ENCODE measurements at places on chromosomes 3 and 15.

- DNase-seq = no peak
These were observed 16.7 kb upstream of the CPA3 start for GRCh38 chr3:148848410-148848809.

DNA sequence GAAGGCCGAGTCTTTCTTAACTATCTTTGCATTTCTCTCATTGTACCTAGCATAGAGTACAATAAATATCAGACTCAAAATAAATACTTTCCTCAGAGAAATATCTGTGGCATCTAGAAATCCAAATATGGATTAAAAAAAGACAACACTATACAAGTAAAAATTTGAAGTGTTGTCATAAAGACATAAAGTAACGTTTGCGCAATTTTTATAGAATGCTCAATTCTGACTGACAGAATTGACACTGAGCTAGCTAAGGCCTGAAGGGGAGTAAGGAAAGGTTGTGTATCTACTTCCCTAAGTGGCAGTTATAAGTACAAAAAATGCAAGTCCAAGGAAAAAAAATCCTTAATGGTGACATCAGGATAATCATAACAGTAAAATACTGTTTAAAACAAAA, 1.1 kb downstream of the SEC11A start:
- no peak for DNase-seq

DNA sequence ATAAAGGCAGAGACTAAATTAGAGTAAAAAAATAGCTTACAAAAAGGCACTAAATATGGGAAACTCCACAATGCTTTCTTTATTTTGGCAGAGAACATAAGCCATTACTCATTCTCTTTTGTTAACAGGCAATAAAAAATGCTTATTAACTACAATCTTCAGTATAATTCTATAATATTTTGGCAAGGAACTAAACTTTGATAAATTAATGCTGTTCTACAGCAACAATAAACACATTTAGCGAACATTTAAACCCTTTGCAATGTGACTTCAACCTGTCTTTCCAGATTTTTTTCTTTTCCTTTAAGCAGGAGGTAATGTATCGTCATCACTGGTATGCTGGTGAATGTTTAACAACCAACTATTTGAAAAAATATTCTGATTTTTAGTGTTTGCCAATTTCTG, 42.2 kb upstream of the POU1F1 start:
- DNase-seq = no peak

- no peak for DNase-seq
These were observed 33.5 kb downstream of the ZNF589 start for GRCh38 chr3:48274452-48274851.

- DNase-seq = no peak
These were observed 1014.1 kb upstream of the SEMA6D start for GRCh38 chr15:46703020-46703861.

- DNase-seq = no peak
These were observed 234.5 kb upstream of the ICE2 start for GRCh38 chr15:60713119-60714084.

DNA sequence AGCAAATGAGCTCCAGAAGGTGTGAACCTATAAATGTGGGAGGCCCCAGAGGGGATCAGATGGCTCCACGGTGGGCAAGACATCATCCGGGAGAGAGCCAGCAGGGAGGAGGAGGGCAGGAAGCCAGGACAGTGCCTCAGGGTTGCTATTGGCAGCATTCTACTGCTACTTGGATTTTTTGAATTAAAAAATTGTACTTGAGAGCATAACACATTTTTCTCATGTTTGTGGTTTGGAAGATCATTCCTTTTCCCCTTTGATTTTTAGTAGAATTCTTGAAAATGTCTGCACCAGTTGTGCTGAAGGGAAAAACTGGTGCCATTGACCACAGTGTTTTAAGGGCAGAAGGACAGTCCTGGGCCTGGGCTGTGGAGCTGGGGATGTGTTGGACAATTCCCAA, 59.2 kb downstream of the LYZL4 start:
- DNase-seq = no peak

DNA sequence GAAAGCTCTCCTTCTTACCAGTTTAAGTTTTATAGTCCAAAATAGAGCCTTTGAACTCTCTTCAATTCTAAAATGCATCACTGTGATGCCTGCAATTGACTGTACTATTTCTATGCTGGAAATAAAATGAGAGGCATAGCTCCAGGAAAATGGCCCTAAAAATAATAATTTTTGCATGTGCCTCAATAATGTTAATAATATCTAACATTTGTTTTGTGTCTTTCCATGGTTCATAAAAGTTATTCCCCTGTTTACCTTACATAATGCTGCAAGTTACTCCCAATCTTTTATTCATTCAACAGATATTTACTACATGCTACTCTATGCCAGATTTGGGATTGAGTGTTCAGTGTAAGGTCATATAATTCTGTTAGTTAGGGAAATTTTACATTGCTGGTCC, 574.0 kb downstream of the RBMS3 start:
- no peak for DNase-seq

GRCh38 chr15:42628761-42629160, 53.4 kb downstream of the STARD9 start:
- DNase-seq = no peak

DNA sequence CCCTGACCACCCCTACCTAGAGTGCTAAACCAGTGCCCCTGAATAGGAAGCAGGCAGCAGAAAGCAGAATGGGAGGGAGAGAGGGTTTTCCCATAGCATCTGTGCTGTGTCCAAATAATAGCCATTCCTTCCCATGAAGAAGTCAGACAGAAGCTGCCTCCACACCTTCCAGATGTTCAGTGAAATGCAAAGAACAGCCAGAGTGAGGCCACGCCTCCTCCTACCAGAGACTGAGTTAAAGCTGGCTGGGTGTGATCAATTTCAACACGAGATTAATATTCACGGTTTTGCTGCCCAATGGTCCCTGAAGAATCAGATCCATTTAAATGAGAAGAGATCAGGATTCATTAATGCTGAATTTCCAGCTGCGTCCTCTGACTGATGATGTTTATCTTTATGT, 111.8 kb downstream of the SRGAP3 start:
- no peak for DNase-seq

DNA sequence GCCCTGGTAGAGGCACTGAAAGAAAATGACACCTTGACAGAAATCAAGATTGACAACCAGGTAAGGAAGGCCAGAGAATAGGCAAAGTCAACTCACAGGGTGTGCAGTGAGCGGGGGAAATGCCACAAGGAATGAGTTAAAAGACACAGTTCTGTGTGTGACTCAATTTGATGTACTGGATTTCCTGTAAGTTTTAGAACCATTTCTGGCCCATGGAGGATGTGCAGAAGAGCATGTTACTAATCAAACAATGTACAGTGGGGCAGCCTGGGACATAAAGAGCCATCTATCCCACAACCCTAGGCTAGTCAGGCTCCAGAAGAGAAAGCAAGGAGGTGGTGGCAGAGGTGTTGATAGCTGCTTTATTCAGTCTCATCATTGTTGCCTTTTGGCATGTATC, 31.2 kb upstream of the TMOD3 start:
- no peak for DNase-seq

- no peak for DNase-seq
These were observed 180.2 kb upstream of the KCNH8 start for GRCh38 chr3:18968120-18968519.

DNA sequence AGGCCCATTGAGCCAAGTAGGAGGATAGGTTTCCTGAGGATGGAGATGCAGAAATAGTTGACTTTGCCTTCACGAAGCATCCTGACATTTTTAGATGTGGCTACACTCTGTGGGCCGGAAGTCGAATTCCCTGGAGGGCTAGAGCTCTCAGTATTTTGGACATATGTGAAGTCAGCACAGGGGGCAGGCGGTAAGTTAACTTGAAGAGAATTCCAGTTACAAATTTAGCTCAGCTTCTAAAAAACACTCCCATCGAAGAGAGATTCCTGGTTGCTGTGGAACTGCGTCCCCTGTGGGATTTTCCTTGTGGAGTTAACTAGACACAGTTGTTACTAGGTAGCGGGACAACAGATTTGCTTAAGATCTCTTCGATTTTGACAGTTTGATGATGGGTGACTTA, 161.9 kb upstream of the RGMA start:
- DNase-seq = no peak

GRCh38 chr3:13173186-13173585, 100.0 kb upstream of the IQSEC1 start:
- DNase-seq = no peak

DNA sequence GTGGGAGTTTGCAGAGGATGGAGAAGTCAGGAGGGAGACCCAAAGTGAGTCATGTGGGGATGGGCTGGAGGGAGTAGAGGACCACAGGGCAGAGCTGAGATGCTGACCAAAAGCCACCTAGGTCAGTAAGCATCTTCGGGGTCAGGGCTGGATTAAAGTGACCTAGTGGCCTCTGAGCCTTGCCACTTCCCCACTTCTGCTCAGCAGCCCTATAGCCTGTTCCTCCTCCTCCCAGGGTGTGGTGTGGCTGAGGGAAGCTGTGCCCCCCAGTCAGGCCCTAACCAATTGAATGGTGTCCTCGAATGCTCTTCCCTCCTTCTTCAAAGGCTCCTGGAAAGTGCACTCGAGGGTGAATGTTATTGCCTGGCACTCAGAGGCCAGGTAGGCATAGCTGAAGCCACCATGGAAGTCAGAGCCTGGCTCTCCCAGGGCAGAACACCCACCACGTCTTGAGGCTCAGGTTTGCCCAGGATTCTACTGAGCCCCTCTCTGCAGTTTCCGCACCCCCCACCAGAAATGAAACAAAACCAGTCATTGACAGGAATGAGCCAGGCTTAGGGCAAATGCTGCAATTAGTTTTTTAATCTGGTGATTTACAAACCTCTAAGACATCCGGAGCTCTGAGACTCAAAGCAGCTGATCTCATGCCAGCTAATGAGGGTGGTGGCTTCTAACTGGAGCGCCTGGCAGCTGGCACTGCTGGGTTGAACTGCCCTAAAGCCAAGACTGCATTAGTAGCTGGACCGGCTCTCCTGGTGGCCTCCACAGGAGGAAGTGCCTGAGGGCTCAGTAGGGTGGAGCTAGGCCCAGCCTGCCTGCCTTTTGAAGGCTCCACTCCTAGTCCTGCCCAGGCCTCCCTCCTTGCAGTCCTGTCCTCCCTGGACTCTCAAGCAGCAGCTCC, 26.0 kb upstream of the VIPR1 start:
- DNase-seq = no peak

GRCh38 chr15:65130941-65131340, 2.7 kb downstream of the PDCD7 start:
- DNase-seq = no peak

DNA sequence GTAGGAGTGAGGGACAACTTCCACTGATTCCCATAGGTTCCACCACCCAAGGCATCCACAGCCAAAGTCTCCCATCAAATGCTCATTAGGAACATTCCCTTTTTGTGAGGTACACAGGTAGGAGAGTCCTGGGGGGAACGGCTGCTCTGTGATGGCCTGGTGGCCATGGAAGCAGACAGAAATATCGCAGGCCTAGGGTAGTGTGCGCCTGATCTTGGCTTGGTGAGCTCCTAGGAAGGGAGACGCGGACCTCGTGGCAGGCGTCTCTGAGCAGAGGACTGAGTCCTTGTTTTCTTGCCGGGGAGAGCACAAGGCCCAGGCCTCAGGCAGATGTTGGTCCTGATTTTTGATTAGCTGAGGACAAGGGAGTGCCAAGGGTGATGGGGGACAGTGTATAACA, 99.5 kb downstream of the SNRPN start:
- no peak for DNase-seq

DNA sequence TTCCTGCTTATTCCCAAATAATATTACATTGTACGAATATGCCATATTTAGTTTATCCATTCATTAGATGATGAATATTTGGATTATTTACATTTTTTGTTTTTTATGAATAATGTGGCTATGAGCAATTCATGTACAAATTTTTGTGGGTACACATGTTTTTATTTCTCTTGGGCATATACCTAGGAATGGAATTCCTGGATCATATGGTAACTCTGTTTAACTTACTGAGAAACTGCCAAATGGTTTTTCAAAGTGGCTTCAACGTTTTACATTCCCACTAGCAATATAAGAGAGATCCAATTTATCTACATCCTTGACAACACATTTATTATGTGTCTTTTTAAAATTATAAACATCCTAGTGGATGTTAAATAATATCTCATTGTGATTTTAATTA, 362.0 kb upstream of the TMCO5A start:
- no peak for DNase-seq

GRCh38 chr3:157384031-157384430, 52.6 kb upstream of the PTX3 start:
- DNase-seq = no peak

- no peak for DNase-seq
These were observed 262.7 kb downstream of the FEZF2 start for GRCh38 chr3:62110443-62111225.

- DNase-seq = no peak
These were observed 14.5 kb downstream of the ZPLD1 start for GRCh38 chr3:102449341-102449740.

GRCh38 chr15:61195116-61196002, 33.7 kb downstream of the RORA start:
- peak; percentile 28 for DNase-seq

- peak; percentile 86 for DNase-seq
These were observed at the start of gene STT3B for GRCh38 chr3:31532587-31533168. TSS of gene STT3B (plus strand) at chr3:31532925. CDS start at chr3:31532999, 74 bp downstream.

- DNase-seq = no peak
These were observed 30.3 kb downstream of the CYP11A1 start for GRCh38 chr15:74337146-74337545.

GRCh38 chr3:18558507-18558906, 133.4 kb upstream of the SATB1 start:
- DNase-seq = no peak

DNA sequence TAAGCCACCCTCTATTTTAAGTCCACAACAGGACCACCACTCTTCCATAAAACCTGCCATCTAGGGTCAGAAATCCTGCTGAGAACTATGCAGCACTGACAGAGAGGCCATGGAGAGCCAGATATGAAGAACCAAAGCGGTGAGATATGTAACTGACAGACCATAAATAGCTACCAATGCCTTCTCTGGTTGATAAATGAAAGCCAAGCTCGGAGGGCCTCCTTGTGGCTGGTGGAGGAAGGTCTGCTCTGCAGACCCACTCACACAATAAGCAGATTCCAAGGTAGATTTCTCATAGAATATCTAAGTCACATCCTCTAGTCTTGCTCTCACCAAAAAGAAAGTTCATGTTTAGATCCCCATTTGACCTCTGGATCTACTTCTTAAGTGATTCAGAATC, 38.9 kb downstream of the RYK start:
- DNase-seq = no peak

DNA sequence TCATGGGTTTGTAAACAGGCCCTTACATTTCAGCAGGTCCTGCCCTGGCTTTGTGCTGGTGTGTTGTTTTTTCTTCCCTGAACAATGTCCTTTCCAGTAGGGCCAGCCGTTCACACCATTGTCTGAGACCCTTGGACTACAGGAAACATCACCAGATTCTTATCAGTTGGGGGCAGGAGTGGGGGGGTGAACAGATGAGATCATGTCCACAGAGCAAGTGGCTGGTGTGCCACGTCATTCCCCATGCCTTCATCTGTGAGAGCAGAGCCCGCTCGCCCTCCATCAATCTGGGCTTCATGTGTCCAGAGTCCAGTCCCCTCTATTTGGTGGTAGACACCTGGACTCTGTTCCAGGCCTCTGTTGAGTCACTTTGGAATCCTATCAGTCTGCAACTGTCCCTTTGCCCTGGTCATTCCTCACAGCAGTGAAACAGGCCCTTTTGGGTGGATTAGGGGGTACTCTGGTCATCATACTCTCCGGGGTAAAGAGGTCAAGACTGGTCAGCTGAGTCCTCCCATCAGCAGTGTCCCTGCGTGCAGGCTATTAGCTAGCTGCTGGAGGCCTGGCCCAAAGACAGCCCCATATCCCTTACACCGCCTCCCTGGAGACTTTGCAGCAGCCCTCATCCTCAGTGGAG, 15.0 kb downstream of the SEMA3G start:
- no peak for DNase-seq
